ENCODE measurements at places on chromosomes 16 and 17. TPM values are rescaled to one million over a fixed set of nuclear protein-coding genes. Genes with fewer than 3 reads are reported as not detected.

Gene TBC1D26
- not detected for total RNA-seq

Gene KLHL10
- not detected for total RNA-seq

Gene RHBDF1
- total RNA-seq, result 0.23 TPM

Gene HSPB9
- 0.58 TPM for total RNA-seq

Gene SNTB2
- 30.6 TPM for total RNA-seq

Gene ZPBP2
- total RNA-seq, result not detected

Gene RANBP10
- 21.2 TPM for total RNA-seq

Gene CIBAR2
- not detected for total RNA-seq

Gene P2RX1
- total RNA-seq, result 0.58 TPM

Gene MT1E
- 41.2 TPM for total RNA-seq

Gene CD300E
- not detected for total RNA-seq

Gene PIK3R6
- total RNA-seq, result 4.9 TPM

Gene LMF1
- 29.6 TPM for total RNA-seq

Gene UNC13D
- total RNA-seq, result 218 TPM

Gene JPT1
- total RNA-seq, result 301 TPM

Gene DCTPP1
- total RNA-seq, result 72.0 TPM

Gene FZD2
- total RNA-seq, result not detected

Gene COPZ2
- total RNA-seq, result 5.4 TPM

Gene CCL17
- total RNA-seq, result not detected

Gene SIRT7
- 55.1 TPM for total RNA-seq

Gene STX8
- total RNA-seq, result 74.2 TPM

Gene DPEP2
- total RNA-seq, result 4.7 TPM

Gene NECAB2
- total RNA-seq, result not detected

Gene OR3A3
- not detected for total RNA-seq

Gene TP53TG3
- not detected for total RNA-seq

Gene SDR42E1
- 10.3 TPM for total RNA-seq

Gene CDH3
- total RNA-seq, result 0.73 TPM

Data from activated CD8-positive, alpha-beta memory T cell treated with anti-CD3 and anti-CD28 coated beads, Interleukin-2, amount 10 ng/mL, durations not matched to agents 7 days and 5 days (primary cell).